ENCODE measurements at places on chromosomes 5 and 9.

- DNase-seq = no peak
Observed at GRCh38 chr5:112203229-112203628, 215.8 kb downstream of the EPB41L4A start.

GRCh38 chr5:5470933-5471332 is 48.5 kb downstream of the ICE1 start:
- no peak for DNase-seq

DNA sequence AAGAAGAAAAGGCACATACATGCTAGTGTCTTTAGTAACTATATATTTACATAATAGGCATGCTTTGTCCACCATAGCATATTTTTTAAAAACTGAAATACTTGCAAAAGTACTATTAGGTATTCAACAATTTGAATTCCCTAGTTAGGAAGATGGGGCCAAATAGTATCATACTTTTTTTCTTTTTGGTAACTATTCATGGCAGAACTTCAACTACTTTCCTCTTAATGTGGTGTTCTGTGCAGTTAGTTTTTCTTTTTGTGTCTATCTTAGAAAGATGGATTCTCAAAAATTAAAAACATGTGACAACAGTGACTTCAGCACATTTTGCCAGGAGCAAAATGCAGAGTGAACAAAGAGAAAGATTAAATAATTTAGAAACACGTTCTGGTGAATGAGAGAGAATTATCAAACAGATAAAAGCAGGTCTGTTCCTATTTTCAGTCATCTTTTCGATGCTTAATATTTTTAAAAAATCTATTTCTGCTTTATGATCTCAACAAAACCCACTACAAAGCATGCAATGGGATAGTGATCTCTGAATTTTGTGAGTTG is 341.1 kb downstream of the ARL15 start:
- no peak for DNase-seq

DNA sequence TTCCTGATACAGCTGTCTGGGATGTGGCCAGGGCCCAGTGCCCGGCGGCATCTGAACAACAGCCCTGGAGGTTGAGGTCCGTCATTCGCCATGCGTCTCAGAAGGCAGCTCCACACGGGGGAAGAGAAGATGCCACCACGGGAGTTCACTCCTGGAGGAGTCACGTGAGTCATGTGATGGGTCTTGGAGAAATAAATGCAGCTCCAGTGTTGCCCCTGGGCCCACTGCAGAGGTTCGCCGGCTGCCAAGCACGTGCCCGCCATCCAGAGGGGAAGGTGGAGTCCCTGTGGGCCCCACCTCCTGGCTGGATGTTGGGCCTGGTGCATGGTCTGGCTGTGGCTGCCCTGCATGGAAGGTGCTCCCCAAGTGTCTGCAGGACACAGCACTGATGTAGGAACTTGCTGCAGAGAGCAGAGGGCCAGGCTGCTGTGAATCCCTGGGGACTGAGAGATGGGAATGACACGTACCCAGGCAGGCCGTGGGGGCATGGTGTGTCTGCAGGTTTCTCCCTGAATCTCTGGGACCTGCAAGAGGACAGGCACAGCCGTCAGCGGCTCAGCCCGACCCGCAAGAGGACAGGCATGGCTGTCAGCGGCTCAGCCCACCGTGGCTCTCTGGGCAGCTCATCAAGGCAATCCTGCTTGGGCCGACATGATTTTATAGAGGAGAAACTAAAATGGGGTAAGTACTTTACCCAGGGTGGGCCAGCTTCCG is 418.3 kb upstream of the IRX4 start:
- no peak for DNase-seq

DNA sequence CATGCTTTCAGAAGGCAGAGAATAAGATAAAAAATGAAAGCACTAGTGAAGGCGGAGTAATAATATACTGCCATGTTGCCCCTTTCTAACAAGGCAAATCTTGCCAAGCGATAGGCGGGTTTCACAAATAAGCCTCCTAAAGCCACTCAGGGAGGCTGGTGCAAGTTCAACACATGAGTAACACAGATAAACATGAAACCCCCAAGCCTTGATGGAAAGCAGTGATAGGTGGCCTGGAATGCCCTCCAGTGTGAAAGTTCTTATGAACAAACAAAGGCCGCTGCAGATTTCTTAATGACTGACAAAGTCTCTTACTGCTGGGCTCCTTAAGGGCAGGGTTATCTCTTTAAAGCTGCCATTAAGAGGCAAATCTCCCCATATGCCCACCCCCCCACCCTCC is 154.7 kb downstream of the ZDHHC21 start:
- DNase-seq = no peak

- no peak for DNase-seq
Observed at GRCh38 chr9:133514460-133515239, 10.1 kb downstream of the MYMK start.

DNA sequence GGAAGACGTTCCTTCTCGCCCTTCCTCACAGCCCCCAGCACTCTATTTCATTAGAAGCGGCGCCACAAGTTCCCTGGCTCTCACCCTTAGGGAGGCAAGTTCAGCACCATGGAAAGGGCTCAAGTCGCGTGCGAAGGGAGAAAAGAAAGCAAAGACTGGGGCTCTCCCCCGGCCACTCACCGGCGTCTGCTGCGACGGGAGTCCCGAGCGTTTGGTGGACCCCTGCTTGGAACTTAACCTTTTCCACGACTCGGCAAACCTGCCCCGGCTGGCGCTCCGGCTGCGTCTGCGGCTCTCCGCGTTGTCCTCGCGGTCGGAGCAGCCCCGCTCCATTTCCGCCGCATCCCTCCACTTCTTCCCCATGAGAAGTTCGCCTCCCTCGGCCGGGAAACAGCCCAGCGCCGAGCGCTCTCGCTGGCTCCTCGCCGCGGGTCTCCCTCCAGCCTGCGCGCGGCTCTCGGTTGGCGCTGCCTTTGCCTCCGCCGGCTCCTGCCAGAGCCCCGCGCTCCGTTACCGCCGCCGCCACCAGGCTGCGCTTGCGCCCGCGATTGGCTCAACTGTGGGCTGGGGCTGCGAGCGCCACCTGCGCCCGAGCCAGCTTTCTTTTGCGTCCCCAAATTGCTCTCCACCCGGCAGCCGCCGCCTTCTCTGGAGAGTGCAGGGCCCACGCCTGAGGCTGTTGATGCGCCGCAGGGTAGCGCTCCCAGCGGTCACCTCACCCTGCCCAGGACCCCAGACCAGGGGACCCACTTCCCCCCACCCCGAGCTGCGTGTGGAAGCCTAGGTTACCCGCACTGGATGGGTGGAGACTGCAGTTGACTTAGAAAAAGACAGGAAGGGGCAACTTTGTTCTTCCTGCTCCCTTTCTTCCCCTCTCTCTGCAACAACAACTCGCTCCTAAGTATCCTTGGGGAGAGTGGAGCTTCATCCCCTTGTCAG is 321.6 kb downstream of the CEMIP2 start:
- no peak for DNase-seq

DNA sequence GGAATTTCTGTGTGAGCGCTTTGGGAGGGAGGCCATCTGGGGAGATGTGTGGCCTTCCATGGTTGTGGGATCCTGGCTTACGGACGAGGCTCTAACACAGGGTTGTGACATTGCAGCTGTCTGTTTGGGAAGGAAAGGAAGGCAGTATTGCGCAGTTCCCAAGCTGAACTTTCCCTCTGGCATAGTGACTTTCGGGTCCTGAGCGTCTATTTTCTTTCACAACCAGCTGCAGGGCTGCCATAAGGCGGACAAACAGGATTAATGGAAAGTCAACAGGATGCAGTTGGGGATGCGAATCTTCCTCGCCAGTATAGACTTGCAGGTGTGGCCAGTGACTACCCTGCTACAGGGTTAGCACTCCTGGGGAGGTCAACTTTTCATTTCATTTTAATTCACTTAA is 25.9 kb downstream of the CCT5 start:
- no peak for DNase-seq

GRCh38 chr5:55530669-55531068 is 4.1 kb downstream of the PLPP1 start:
- DNase-seq = no peak

GRCh38 chr5:149578896-149579295 is 2.4 kb upstream of the ARHGEF37 start:
- no peak for DNase-seq

DNA sequence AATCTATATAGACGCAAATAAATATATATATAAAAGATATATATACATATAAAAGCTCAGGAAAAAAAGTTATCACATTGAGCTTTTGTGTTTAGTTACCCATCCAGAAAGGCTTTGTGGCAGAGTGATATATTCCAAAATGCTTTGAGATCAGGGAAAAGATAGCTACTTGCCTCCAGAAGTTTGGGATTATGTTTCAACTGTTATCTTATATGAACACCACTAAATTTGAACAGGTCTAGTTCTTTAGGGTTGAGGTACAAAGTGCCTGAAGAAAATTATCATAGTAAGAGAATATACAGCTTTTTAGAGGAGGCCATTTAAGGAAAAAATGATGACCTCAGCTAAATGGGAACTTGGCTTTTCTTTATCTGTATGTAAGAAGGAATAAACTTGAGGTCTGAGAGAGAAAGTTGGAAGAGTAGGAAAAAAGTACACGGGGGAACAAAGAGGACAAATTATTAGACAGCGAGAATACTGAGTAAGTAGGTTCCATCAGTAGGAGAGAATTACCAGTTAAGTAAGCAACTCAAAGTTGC is 2.4 kb downstream of the ERP44 start:
- no peak for DNase-seq

DNA sequence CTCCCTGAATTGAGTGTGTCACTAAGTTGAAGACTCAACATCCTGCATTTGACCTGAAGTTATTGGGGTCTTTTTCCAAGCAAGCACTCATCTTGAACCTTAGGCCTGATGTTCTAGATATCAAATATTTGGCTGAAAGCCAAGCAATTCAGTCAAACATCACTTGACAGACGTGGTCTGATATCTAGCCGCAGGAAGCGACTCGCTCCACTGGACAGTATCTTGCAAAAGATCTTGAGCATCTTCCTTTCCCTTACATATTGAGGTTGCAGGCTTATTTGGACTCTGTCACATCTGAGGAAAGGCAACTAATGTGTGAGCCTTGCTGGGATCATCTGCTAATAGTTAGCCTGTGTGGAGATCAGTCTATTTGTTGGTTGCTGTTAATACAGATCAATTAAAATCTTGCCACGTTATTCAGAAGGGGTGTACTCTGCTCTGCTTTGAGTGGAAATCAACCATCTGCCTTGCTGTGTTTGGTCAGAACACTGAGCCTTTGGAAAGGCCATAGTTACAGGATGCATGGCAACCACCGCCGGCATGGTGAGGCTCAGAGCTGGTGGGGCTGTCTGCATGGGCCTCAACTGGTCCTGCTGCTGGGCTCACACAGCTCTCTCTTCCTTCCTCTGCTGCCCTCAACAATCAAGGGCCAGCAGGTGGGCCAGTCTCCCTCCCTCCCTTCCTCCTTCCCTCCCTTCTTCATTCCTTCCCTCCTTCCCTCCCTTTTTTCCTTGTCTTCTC is 166.9 kb upstream of the KLF9 start:
- DNase-seq = no peak

GRCh38 chr5:88542786-88543185 is 274.1 kb upstream of the TMEM161B start:
- DNase-seq = no peak

DNA sequence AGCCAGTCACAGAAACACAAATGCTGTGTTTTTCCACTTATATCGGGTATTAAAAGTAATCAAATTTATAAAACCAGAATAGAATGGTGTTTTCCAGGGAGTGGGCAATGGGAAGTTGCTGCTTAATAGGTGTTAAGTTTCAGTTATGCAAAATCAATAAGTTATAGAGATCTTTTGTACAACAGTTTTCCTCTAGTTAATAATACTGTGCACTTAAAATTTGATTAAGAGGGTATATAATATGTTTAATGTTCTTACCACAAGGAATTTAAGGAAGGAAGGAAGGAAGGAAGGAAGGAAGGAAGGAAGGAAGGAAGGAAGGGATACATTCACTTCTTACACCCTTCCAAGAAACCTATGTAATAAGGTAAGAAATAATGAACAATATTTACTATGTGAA is 867.7 kb upstream of the CDH6 start:
- no peak for DNase-seq

- peak; percentile 24 for DNase-seq
Observed at GRCh38 chr5:170511551-170512258, 7.9 kb downstream of the KCNIP1 start.

DNA sequence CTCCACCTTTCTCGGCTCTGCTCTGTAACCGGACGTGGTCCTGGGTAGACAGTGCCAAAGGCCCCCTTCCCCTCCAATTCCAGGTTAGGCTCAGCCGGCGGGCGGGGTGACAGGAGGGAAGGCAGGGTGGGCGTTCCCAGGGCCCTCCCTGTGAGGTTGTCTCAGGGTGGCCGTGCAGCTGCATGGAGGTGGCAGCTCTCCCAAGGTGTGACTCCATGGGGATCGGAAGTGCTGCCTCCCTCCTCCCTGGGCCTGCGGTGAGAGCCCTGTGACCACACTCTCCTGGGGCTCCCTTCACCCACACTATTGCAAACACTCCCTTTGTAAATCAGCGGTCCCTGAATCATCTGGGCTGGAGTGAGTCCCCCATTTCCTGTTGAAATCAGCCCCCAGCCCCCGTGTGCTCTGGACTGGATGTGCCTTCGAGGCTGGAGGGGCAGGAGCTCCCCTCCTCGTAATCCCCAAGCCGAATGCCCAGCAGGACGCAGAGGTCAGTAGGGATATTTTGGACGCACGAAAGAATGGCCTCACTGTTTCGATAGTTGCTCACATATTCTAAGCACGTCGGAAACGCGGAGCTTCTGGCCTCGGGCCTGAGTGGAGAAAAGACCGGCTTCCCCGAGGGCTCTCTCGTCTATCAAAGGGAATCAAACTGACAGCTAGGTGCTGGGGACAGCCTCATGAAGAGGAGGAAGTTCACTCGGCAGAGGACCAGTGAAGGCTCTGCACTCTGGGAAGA is 107.6 kb upstream of the COL5A1 start:
- no peak for DNase-seq

All from inflammatory macrophage (primary cell).